ENCODE measurements at places on chromosomes 3 and 15.

- no peak for DNase-seq
These were observed 198.3 kb upstream of the P2RY1 start for GRCh38 chr3:152636651-152637050.

GRCh38 chr15:88450125-88450798 is 16.9 kb downstream of the MRPL46 start:
- DNase-seq: peak; percentile 48

DNA sequence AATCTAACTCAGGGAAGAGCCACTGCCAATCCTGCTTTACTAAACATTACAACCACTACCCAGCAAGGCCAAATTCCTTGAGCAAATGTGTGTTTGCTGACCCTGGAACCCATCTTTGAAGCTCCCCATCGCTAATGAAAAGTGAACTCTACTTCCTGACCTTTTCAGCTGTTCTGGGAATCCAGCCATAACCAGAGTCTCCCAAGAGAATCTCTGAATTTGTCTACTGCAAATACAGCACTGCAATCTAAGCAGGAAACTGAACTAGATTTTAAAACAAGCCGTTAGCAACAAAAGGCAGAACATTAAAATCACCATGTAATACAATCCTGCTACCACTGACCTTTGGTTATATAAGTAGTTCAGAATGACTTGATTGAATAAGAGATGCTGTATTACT is 309.2 kb downstream of the MAGI1 start:
- DNase-seq: no peak

DNA sequence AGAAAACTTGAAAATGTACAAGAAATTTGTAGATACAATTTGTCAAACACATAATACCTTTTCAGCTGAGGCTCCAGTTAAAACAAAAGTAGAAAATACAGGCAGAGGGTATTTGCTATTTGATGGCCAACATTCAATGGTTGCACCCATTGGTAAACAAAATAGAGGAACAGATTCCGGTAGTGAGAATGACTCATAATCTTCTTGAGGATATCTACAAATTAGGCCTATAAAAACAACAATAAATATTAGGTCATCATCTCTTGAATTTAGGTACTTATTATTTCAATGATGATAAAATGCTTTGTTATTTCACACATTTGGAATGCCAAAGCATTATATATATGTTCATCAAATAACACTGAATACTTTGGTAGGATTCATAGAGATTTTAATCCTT is 53.4 kb downstream of the DENND4A start:
- no peak for DNase-seq
